ENCODE measurements at places on chromosomes 2 and 18.

- no peak for DNase-seq
Observed at GRCh38 chr2:12767996-12768624, 51.4 kb downstream of the TRIB2 start.

DNA sequence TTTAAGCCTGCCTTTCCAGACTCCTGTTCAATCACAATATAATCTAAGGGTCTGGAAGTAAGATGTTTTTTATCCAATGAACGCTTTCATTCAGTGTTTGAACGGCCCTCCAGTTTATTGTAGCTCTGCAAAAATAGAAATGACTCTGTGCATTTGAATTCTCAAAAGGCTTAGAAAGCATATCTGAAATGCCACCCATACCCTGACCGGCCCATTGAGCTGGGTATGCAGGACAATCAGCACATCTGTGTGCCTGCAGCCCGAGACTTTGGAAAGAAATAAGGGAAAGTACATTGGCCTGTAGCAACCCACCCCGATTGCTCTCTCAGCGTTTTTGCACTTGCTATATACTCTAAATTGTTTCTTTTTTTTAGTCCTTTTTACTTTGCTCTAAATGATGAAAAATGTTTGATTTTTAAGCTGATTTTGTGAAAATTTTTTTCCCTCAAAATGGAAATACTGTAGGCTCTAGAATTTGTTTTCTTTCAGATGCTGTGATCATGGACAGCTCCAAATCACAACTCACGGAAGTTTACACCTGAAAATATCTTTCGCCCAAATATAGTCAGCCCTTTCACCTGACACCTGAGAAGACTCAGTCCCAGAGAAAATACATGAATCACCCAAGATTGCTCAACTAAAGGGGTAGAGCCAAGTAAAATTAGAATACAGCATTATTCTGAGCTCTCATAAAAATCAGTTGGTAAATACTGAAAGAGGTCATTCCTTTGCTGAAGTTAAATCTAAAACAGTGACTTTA lies 194.5 kb upstream of the SIX3 start:
- DNase-seq: no peak

DNA sequence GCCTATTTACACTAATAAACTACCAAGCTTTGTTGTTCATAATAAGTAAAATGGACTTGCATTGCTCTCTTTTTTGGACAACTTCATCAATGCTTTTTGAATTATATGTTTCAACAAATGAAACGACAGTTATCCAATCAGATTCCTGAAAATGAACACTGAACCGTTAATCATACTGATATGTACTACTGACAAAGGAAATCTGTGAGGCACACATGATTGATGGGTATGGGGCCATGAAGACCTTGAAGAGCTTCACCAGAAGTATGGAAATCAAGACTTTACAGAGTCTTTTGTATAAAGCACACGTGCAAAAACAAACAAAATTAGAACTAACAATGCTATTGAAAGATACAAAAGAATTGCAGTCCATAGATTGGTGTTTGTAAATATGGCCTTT lies 51.2 kb downstream of the HNMT start:
- no peak for DNase-seq

DNA sequence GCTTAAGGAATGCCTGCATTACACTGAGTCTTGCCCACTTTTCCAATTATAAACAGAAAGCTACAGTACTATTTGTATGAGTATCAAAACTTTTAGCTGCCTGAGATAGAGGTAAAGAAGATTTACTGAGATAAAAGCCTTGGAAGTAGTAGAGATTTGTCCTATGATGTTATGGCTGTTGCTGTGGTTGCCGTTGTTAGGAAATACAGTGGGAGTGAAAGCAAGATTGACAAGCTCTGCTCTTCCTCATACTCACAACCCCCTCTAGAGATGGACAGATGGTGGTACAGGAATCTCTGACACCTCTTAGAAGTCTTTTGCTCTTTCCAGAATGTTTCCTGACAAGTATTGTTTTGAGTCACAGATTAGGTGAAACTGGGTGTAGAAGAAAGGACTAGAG lies 242.5 kb downstream of the RPIA start:
- no peak for DNase-seq

GRCh38 chr18:48006415-48007175 lies 76.1 kb upstream of the SMAD2 start:
- DNase-seq: no peak

DNA sequence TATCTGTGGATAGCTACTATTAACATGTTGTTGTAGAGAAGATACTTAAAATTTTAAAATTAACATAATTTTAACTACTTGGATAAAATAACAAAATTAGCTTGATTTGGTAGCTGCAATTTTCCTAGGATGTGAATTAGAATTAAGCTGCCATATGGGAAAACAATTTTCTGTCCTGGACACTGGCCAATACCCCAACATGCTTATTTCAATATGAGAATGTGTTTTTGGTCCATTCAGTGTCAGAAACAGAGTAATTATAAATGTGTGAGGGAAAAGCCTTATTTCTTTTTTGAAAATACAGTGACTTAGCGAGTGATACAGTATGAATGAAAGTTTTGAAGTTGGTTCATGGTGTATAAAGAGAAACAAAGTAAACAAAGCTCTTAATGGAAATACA lies 948.3 kb upstream of the GYPC start:
- DNase-seq: no peak

DNA sequence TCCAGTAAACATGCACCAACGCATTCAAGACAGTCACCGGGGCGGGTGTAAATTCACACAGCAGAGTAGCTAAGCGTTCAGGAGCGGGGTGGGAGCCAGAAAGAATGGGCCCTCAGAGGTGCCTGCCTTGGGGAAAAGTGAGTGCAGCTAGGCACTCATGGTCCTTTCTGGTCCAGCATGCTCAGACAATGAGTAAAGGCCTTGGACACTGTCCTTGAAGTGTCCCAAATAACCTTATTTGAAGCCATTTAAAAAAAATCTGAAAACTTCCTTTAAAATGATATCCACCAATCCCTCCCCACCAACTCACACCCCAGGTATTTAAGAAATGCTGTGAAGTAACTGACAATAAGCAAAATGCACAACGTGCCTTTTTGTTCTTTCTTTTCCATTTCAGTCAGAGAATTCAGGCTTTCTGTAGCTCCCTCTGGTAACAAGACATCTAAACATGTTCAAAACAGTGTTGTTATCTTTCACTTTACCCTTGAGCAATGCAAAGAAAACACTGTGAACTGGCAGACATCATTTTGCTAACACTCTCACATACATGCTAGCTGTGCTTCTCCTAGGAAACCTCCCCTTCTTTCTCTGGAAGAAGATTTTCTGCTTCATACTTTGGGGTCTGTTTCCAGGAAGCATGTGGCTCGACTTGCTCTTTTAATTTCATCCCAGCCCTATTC lies 445.1 kb upstream of the SPRED2 start:
- no peak for DNase-seq

DNA sequence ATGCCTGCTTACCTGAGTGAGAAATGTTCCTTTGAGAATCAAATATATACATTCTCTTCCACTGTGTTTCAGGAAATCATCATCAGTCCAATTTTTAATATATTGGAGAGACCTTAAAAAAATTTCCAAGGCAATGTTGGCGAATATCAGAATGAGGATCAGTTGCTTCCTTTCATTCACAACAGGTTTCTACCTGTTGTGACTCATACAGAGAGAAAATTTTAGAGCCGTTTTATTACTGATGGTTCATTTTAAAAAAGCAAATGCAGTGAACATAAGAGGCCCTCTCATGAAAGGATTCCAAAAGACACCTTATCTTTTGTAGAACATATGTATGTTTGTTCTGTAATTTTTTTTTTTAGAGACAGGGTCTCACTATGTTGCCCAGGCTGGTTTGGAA lies 42.0 kb downstream of the TTC39C start:
- DNase-seq: no peak

- DNase-seq: no peak
Observed at GRCh38 chr2:237471438-237472186, 15.4 kb upstream of the MLPH start.

- DNase-seq: no peak
Observed at GRCh38 chr2:82120115-82120514, 1815.6 kb upstream of the LRRTM1 start.

- no peak for DNase-seq
Observed at GRCh38 chr18:36602620-36603019, 226.2 kb downstream of the TPGS2 start.

DNA sequence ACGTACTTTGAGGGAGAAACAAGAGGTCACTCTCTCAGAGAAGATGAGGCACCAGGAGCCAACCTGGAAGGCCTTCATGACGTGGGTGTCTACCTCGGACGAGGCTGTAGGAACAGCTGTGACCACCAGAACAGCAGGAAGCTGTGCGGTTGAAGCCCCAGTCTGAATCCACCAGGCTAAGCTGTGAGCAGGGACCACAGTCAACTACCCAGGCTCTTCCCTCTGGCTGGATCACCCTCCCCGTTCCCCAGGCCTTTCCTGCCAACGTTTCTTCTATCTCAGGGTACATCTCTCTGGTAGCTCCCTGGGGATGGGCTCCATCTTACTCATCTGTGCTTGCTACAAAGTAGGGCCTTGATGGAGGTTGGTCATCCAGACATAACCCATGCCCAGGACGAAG lies 36.8 kb upstream of the CYP27C1 start:
- no peak for DNase-seq

DNA sequence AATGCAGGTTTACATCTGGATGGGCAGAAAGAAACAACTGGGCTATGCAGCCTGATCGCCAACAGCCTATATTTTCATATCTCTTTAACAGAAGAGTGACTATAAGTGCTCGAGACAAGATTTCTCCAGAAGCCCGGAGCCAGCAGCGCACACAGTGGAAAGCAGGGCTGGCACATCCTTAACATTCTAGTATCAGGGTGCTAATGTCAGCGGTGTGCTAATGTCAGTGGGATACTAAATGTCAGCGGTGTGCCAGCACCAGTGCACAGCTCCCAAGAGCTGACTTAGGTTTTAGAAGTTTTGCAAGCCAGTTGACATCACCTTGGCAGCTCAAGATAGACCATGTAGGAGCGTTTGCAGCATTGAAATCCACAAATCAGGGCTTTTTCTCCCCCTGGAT lies 8.3 kb downstream of the BMP10 start:
- DNase-seq: no peak

GRCh38 chr2:120555092-120555491 lies 180.6 kb upstream of the GLI2 start:
- no peak for DNase-seq

DNA sequence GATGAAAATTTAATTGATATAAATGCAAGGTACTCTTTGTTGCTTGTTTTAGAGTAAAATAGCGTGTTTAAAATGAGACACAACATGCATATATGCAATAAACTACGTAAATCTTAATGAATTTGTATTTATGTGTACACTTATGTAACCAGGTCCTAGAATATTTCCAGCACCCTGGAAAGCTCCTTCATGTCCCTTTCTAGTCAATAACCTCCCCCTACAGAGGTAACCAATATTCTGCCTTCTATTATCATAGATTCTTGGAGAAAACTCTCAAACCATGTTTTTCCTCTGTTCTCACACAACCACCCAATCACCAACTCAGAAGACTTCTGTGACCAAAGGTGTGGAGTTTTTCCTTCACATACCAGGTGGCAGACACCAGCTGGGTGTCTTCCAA lies 79.6 kb upstream of the THUMPD2 start:
- DNase-seq: no peak
